ENCODE measurements at places on chromosomes 2 and 18. TPM values are rescaled to one million over a fixed set of nuclear protein-coding genes. Genes with fewer than 3 reads are reported as not detected.

Gene PSMA8
- not detected for total RNA-seq

Gene ERICH2
- total RNA-seq: not detected

- DNase-seq: peak; percentile 19
These were observed 36.3 kb downstream of the STAT4 start for GRCh38 chr2:191114403-191114886.

Gene TCF23
- total RNA-seq: not detected

Gene SPC25
- not detected for total RNA-seq

Gene RPE
- 34.8 TPM for total RNA-seq

Gene SMYD5
- total RNA-seq: 3.6 TPM

GRCh38 chr2:74233648-74234047 is 35.2 kb downstream of the MTHFD2 start:
- DNase-seq: peak; percentile 19

Gene ALK
- total RNA-seq: not detected

Gene GALNT5
- total RNA-seq: 2.2 TPM

GRCh38 chr2:16139663-16140615 is 199.6 kb downstream of the MYCN start:
- DNase-seq: peak; percentile 35

Gene CRIM1
- total RNA-seq: 54.9 TPM

DNA sequence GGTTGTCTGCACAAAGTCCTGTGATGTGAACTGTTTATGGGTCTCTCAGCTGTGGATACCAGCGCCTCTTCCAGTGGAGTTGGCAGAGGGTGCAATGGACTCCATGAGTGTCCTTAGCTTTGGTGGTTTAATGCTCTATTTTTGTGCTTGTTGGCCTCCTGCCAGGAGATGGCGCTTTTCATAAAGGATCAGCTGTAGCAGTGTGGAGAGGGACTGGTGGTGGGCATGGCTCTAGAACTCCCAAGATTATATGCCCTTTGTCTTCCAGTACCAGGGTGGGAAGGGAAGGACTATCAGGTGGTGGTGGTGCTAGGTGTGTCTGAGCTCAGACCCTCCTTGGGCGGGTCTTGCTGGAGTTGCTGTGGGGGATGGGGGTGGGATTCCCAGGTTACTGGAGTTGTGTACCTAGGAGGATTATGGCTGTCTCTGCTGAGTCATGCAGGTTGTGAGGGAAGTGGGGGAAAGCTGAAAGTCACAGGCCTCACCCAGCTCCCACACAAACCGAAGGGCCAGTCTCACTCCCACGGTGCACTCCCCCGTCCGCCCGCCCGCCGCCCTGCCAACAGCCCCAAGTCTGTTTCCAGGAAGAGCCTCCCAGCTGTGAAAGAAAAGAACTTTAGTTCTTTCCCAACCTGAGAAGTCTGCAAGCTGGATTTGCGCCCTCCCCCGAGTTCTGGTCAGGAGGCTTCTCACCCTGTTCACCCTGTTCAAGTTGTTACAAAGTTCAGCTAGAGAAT is 108.1 kb downstream of the MARCO start:
- no peak for DNase-seq

Gene MAPRE3
- 19.9 TPM for total RNA-seq

Gene RNPEPL1
- 145 TPM for total RNA-seq

Gene TMX3
- total RNA-seq: 70.9 TPM
